NCI-H1417 treated with DMSO at 0.1 percent for 48 hours (cell line): ENCODE measurements at places on chromosomes 12 and 14.
A peak's percentile ranks its signal among the peaks of the same experiment; 100 is the strongest.

GRCh38 chr12:104454997-104455396 lies 1.8 kb upstream of the CHST11 start:
- no peak for DNase-seq

DNA sequence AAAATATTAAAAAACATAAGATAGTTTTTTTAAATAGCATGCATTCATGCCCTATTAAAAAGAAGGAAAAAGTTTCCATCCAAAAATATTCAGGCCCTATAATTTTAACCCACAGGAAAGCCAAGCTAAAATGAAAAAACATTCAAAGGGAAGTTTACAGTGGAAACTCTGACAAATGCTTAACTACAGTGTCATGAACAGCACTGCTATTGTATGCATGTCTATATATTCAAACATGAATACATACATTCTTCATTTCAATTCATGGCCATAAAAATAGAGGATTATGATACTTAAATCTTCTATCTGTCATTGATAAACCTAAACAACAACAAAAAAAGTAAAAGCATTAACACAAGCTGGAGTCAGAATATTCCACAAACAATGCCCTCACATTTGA lies 67.4 kb downstream of the PPP2R5E start:
- DNase-seq: no peak

GRCh38 chr14:56057071-56057741 lies 61.0 kb upstream of the PELI2 start:
- peak; percentile 96 for DNase-seq

- DNase-seq: no peak
These were observed 110.4 kb downstream of the ZFP36L1 start for GRCh38 chr14:68682166-68683103.

- no peak for DNase-seq
These were observed 78.0 kb downstream of the NOC4L start for GRCh38 chr12:132222096-132222807.

GRCh38 chr12:124497658-124498057 lies 69.8 kb downstream of the NCOR2 start:
- no peak for DNase-seq

DNA sequence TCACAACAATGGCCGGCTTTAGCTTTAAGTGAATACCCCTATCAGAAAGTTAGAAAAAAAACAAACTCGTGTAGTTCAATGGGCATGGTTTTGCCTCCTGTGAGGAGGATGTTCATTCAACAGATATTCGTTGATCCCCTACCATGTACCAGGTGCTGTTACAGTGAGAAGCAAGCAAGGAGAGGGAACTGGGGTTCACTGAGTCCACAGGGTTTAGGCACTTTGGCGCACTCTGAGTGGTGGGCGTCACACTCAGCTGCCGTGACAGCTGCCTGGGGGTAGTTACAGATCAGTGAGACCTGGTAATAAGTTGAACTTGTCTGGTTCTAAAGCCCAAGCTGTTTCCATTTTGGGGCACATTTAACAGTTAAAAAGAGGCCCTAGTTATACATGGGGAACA lies 74.2 kb downstream of the PAPOLA start:
- no peak for DNase-seq

- DNase-seq: no peak
These were observed 27.3 kb downstream of the CKAP4 start for GRCh38 chr12:106220536-106220935.

DNA sequence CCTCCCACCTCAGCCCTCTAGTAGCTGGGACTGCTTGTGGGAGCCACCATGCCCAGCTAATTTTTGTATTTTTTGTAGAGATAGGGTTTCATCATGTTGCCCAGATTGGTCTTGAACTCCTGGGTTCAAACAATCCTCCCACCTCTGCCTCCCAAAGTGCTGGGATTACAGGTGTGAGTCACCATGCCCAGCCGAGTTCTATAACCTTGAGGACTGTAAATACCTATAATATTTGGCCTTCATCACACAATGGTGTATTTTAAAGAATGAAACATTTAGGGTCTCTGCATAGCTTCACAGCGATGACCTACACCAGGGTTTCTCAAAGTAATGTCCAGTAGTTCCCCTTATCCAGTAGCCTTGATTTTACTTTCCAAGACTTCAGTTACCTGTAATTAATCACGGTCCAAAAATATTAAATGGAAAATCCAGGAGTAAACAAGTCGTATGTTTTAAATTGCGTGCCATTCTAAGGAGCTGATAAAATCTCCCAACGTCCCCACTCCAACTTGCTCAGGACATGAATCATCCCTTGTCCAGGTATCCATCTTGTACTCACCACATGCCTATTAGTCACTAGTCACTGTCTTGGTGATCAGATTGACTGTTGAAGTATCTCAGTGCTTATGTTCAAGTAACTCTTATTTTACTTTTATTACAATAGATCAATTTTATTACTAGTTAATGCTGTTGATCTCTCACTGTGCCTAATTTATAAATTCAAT lies 368.2 kb downstream of the BTG1 start:
- no peak for DNase-seq

DNA sequence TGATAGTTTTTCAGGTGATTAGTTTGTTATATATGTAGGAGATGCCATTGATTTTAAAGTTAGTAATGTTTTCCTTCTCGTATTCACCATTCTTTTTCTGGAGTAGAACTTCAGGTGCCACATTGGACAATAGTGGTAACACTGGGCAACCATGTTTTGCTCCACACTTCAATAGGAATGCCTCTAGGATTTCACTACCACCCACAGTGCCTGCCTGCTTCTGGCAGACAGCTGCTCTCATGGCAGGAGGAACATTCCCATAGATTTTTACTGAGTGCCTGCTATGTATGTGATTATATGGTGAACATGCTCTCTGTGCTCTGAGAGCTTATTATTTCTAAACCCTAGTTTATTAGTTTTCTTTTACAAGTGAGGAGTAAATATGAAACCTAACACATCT lies 53.7 kb downstream of the GCH1 start:
- DNase-seq: no peak

GRCh38 chr12:3269594-3269993 lies 192.4 kb downstream of the TSPAN9 start:
- DNase-seq: no peak

DNA sequence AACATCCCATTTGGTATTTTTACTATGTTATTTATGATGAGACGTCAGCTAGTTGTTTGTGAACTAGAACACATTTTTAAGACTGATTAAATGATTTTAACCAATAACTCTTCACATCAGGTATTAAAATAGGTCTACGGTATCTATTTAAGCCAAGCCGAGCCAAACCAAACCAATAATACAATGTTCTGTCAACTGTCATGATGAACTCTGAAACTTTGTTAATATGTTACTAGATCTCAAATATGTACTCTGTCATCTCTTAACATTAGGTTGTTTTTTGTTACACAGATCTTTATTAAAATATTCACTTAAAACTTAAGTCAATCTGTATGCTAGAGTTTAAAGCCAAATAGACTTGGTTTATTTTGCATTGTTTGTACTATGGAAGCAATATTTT lies 1.0 kb downstream of the ART4 start:
- no peak for DNase-seq

DNA sequence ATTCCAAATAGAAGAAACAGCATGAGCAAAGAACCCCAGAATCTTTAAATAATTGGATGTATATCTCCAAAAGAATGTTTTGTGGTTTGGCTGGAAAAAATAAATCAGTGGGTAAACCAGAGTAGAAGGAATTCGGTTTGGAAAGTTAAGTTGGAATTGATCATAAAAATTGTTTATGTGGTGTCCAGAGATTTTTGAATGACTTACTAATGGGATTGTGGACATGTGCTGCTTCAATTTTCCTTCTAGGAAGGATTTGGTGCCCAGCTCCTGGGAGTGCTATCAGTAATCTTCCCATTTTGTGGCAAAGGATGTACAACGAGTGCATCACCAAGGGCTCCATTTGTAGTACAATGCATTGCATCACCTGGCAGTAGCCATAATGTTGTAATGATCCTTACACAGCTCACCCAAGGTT lies 224.8 kb downstream of the SLC16A7 start:
- DNase-seq: no peak

GRCh38 chr12:68034567-68034966 lies 45.3 kb downstream of the IFNG-AS1 start:
- DNase-seq: no peak

DNA sequence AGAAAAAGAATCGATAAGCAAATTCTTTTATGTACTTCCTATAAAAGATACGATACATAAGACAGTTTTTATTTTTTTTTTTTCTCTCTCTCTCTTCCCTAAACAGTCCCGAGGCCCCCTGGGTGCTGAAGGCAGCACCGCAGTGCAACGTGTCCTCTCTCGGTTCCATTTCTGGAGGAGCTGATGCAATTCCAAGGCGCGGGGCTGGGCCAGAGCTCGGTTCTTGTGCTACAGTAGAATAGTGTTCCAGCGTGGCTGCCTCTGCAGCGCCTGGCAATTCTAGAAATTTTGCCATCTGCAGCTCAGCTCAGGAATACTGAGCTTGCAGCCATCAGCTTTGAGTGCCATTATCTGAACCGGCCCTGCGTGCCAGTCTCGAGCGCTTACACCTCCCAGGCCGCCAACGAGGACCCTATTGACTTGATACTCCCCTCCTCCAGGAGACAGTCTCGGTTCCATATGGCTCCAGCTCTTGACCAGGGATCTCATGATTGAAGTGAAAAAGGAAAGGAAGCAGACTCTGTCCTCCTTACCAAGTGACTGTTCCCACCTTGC lies 630 bp downstream of the ALDH1L2 start:
- DNase-seq: no peak

- no peak for DNase-seq
These were observed 59.2 kb upstream of the ZDHHC17 start for GRCh38 chr12:76704693-76705092.

DNA sequence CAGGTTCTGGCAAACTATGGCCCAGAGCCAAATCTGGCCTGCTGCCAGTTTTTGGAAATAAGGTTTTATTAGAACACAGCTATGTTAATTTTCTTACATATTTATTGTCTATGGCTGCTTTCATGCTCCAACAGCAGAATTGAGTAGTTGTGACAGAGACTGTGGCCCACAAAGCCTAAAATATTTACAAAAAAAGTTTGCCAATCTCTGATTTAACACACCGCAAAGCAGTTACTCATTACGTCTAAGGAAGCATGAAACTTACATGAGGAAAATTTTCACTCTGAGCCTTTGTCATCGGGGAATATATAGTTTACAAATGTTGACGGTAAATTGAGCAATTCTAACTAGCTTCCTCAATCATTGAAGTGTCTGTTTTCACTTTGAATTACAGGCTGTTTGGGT lies 96.5 kb downstream of the UNC79 start:
- DNase-seq: no peak

DNA sequence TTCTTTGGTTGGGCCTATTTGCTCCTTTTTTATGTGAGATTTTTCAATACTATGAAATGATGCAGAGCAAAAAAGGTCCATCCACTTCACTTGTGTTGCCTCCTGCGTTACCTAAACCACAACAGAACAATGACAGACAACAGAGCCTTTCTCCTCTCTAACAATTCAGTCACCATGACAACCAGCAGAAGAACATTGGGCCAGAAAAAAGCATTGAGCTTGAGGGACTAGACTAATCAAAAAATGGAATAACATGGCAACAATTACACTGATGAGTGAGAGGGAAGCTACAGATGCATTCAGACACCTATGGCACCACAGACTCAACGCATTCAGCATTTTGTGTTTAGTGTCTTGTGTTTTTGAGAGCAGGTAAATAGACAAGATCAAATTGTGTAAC lies 44.6 kb upstream of the PTCSC3 start:
- peak; percentile 24 for DNase-seq

DNA sequence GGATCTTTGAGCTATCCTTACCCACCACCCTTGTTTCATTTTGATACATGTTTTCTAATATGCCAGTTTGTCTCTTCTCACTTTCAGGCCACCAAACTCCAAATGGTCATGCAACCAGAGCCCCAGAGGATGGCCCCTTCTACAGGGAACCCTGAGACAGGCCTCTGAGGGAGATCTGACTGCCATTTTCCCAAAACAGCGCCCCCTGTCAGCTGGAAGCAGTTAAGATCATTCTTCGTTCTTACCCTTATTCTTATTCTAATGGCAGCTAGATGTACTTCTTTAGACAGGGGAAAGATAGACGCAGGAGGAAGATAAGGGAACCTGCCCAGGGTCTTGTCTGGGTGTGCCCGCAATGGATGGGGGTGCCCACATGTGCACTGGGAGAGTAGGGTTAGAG lies 38.4 kb downstream of the C12orf56 start:
- DNase-seq: no peak

GRCh38 chr14:23110579-23111365 lies 6.0 kb upstream of the CIROP start:
- DNase-seq: no peak

DNA sequence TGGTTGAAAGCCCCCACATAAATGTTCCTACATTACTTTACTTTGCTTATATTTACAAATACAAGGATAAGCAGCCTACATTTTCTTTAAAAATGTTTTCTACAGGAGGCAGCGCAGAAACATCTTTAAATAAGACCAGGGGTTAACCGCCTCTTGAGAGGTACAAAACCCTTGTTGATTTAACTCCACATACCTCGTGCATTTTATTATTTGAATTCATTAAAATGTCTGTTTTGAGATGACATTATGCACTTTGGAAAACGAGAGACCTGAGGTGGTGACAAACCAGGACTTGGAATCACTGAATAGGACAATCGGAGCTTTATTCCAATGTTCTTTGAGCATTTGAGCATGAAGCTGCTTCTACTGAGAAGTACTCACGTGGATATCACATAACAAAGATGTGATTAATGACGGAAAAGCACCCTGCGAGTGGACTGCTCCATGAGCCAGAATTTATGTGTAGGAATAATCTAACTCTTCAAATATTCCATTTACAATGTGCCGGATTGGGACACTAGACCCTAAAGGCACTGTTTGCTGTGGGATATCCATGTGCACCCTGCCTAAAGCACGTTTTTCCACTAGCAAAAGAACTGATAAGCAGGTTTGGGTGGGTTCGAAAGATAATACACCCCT lies 746 bp upstream of the DUSP16 start:
- DNase-seq: no peak

- DNase-seq: no peak
These were observed 168.1 kb upstream of the PELI2 start for GRCh38 chr14:55950135-55950534.

- no peak for DNase-seq
These were observed 145.1 kb downstream of the ACSS3 start for GRCh38 chr12:81222846-81223592.

DNA sequence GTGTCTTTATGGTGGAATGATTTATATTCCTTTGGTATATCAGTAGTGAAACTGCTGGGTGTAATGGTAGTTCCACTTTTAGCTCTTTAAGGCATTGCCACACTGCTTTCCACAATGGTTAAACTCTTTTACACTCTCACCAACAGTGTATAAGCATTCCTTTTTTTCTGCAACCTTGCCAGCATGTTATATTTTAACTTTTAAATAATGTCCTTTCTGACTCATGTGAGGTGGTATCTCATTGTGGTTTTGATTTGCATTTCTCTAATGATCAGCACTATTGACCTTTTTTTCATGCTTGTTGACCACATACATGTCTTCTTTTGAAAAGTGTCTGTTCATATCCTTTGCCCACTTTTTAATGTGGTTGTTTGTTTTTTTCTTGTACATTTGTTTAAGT lies 142.5 kb downstream of the MSRB3 start:
- no peak for DNase-seq
